H1 (cell line): ENCODE measurements at places on chromosomes 12 and 14. TPM values are rescaled to one million over a fixed set of nuclear protein-coding genes. Genes with fewer than 3 reads are reported as not detected.

DNA sequence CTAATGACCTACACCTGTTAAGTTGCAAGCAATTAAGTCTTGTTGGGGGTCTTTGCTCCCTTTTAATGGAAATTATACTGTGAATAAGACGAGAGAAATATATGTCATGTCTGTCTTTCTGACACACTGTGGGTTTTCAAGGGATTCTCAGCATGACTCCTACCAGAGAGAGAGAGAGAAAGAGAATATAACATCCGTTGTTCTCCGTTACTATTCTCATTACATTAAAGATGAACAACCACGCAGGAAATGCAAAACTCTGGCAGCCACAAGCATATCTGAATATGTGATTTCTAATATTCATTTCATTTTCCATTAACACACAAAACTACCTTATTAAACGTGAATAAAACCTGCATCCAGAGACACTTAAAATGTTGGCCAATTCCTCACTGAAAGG, 67.3 kb upstream of the EGLN3 start:
- DNase-seq, result no peak
- H3K4me1 ChIP-seq, result 0 out of 2 replicates have a peak, but pooled peaks cover 7% of the 10 kb centered on the region
- H3K27ac ChIP-seq, result no peak overlapping the region
- no peaks in the 10 kb centered on the region for H3K36me3 ChIP-seq

Gene PRR4
- 1.9 and 11.2 TPM in 2 replicates for polyA plus RNA-seq

Gene MARK3
- 37.6 and 39.4 TPM in 2 replicates for polyA plus RNA-seq

Gene SYT10
- polyA plus RNA-seq, result 0.60 and 0.97 TPM in 2 replicates

Gene SERPINA10
- polyA plus RNA-seq, result not detected in 2 replicates

GRCh38 chr12:58801986-58802385, 118.3 kb downstream of the LRIG3 start:
- no peaks in the 10 kb centered on the region for H3K4me1 ChIP-seq
- no peak overlapping the region for H3K27ac ChIP-seq
- no peaks in the 10 kb centered on the region for H3K27me3 ChIP-seq
- no peaks in the 10 kb centered on the region for H3K36me3 ChIP-seq
- no peak for DNase-seq

- H3K27me3 ChIP-seq, result no peaks in the 10 kb centered on the region
- H3K4me1 ChIP-seq, result peaks cover 9% of the 10 kb centered on the region
- H3K36me3 ChIP-seq, result no peaks in the 10 kb centered on the region
Measured at GRCh38 chr14:74407021-74407800, 18.8 kb downstream of the SYNDIG1L start.

Gene RPS6KL1
- 9.4 and 9.8 TPM in 2 replicates for polyA plus RNA-seq
